Inflammatory macrophage treated with lipopolysaccharide for 1 hour (primary cell): ENCODE measurements at places on chromosomes 2 and 18.

DNA sequence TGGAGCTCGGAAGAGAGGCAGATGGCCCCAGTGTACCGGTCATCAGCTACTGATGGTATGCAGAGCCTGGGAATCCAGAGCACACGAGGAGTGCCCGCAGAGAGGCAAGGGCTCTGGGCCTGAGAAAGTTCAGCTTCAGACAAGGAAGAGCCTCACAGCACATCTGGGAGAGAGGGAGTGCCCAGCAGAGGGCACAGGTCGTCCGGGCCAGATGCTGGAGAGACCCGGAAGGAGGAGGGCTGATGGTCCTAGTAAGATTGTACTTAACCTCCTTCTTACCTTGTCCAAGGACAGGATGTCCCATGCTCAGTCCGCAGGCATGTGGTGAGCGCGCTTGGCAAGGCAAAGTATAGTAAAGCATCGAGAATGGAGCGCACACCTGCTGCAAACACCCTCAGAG lies 24.4 kb upstream of the CHMP1B start:
- no peak for DNase-seq

- DNase-seq = peak; percentile 100
Observed at GRCh38 chr2:142874293-142874814, 3.1 kb upstream of the KYNU start.

DNA sequence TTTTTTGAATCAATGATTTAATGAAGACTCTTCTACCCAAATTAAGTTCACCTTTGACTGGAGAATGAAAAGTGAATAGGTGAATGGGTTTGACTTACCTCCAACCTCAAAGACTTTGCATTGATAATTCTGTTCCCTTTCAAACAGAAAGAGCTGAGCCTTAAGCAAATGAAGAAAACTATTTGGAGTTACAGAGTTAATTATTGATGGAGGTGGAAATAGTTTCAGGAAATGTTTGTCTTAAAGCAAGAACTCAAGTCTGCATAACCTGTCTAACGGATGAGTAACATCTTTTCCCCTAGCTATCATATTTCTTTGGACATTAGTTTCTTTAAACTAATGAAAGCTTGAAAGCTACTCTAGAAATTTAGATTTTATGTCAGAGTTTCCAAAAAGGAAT lies 166.5 kb downstream of the CERS6 start:
- DNase-seq = no peak

DNA sequence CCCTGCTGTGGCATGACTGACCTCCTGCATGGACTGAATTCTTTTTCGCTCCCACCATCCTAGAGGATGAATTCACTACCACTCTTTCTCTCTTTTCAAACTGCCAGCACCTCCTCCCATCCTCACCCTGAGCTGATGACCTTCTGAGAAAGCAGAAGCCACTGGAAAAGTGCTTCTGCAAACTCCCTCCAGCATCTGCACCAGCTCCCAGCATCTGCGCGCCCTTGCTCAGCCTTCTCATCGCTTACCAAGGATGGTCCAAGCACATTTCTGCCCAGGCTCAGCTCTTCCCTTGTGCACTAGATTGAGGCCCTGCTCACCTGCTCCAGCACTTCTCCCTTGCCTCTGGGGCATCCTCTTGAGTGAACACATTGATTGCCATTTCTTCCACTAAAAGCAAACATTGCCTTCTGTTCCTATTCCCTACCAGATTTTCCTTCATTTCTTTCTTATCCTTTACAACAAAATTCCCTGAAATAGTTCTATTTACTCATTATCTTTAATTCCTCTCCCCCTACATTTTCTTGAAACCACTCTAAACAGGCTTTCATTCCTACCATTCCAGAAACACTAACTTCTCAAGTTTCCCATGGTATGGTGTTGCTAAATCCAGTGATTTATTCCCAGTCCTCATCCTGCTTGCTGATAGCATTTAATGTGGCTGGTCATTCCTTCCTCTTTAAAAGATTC lies 42.7 kb upstream of the IL1RL1 start:
- DNase-seq = no peak

GRCh38 chr18:58239879-58240278 lies 195.9 kb downstream of the NEDD4L start:
- no peak for DNase-seq

DNA sequence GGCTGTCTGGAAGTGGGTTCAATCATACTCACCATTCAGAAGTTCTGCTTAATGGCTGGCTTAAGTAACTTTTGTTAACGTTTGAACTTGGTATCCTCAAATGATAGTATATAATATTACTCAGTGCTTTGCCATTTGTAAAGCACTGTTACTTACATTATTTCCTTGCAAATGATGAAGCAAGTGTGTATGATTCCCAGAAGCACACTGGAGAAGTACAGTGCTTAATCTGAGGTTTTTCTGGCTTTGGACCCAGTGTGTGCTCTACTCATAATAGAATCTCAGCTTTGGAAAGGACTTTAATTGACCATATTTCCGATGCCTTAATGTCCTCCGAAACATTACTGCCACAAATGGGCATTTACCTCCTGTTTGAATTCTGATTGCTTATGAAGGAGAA lies 63.3 kb downstream of the MAP3K20 start:
- DNase-seq = no peak

DNA sequence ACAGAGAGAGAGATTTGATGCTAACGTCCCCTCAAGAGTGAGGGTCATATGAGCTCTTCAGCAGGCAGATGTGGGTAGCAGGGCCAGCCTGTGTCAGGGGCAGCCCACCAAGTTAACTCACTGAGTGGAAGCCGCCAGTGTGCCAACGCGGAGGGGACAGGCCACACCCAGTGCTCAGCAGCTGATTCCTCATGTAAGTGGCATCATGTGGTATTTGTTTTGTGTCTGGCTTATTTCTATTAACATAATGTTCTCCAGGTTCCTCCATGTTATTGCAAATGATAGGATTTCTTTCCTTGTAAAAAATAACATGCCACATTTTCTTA lies 4.0 kb downstream of the IMP4 start:
- no peak for DNase-seq

DNA sequence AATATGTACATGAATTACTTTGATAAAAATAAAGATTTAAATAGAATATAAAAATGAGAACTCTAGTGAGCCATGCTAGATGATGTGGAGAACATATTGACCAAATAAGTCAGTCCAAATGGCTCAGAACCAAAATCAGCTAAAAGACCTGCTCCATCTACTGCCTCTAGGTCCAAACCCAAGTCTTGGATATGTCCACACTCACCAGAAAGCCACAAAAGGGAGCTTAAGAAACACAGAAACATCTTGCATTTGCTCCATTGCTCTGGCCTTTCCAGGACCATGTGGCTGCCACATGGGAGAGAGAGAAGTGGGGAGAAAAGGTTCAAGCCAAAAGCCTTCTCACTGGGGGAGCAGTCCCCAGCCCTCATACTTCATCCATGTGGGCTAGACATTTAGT lies 272.5 kb downstream of the DYSF start:
- no peak for DNase-seq

DNA sequence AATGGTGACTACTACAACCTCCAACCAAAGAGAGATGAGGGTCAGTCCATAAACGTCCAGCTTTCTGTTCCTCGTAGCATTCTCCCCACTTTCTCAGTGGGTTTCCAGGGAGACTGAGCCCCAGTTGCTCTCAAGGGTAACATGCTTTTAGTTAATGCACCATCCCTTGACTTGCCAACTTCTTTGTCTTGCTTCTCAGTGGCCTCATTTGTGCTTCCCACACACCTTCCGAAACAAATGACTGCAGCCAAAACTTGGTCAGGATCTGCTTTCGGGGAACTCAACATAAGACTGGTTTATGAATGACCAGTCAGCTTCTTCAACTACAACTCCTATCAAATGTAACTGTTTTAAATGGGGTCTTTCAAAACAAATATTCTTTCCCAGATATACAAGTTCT lies 94.1 kb downstream of the COL6A3 start:
- DNase-seq = no peak

- no peak for DNase-seq
Observed at GRCh38 chr18:59870623-59871130, 29.1 kb upstream of the PMAIP1 start.

- peak; percentile 93 for DNase-seq
Observed at GRCh38 chr2:8680822-8681760, 765 bp upstream of the ID2 start.

DNA sequence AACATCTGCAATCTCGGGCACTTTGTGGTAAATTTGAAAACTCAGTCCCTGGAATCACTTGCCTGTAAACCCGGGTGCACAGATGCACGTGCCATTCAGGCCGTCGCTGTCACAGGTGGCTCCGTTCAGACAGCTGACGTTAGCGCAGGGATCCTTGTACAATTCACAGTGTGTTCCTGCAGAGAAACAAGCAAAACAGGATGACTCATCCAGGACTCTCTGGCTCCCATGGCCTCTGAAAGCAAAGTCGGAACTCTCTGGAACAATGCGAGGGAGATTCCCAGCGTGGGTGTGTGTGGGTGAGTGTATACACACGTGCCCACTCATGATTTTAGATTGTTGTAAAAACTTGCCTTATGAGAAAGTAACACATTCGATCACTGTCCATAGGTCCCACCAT lies 136.1 kb upstream of the PID1 start:
- DNase-seq = peak; percentile 97

- DNase-seq = no peak
Observed at GRCh38 chr2:196967116-196967515, 40.6 kb upstream of the PGAP1 start.

DNA sequence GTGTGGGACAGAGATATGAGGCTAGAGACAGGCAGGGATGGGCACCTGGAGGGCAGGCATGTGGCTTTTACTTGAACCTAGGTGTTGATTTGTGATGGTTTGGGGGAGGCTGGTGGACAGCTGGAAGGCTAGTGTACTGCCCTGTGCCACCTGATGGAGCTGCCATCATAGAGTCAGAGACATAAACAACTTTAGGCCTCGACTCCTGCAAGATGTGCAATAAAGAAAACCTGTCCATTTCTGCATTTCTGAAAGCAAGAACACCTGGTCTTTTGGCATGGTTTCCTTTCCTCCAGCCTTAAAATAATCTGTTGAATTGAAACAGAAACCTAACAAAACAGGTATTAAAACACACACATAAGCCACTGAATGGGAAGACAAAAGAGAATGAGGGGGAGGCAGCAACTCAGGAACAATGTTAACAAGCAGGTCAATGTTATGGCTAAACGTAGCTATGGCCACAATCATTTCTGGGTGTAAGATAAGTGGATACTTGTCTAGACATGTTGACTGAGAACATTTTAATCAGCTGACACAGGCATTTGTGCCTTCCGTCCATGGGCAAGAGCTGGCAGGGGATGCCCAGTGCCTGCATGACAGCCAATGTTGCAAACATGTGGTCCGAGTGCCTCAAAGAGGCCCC lies 87.8 kb downstream of the KCTD1 start:
- no peak for DNase-seq

DNA sequence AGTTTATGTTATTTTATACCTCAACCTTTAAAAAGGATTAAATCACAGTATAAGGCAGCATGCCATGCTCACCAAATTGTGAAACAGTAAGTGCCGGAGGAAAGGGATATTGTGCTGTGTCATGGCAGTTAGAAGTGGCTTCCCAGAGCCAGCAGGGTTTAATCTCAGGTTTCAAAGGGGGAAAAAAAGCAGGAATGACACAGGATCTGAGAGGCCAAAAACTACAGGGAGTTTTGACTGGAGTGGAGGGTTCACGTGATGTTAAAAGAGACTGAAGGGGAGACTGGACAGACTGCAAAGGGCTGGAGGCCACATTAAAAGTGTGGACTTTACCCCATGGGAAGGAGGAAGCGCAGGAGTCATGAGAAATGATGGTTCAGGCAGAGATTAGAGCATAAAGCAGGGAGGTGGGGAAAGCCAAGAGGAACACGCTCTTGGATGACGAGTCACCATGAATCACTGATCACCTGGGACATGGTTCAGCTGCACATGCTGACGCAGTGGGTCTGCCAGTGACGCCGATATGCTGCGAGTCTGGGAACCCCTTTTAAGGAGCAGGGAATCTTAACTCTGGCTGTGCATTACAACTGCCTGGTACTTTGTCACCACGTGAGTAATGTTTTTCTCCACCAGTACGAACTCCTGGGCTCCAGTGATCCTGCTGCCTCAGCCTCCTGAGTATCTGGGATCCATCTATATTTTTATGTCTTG lies 6.1 kb downstream of the CHMP1B start:
- DNase-seq = peak; percentile 78

DNA sequence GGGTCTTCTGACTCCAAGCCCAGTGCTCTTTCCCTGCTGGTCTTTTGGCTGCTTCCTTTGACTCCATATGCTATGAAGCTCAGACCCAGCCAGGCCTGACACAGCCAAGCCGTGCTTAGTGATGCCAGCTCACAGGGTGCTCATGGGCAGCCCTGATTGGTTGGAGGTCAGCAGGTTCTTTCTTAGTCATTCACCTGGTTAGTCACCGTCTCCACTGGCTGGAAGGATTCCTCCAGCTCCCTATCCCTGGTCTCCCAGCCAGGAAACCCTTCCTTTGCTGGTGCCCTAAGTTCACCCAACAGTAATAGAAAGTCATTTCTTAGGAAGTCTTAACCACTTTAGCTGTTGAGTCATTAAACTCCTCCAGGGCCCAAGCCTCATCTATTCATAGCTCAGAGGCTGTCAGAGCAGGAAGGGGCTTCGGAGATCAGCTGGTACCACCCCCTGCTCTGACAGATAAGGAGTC lies 3.9 kb downstream of the KCNK3 start:
- DNase-seq = no peak

DNA sequence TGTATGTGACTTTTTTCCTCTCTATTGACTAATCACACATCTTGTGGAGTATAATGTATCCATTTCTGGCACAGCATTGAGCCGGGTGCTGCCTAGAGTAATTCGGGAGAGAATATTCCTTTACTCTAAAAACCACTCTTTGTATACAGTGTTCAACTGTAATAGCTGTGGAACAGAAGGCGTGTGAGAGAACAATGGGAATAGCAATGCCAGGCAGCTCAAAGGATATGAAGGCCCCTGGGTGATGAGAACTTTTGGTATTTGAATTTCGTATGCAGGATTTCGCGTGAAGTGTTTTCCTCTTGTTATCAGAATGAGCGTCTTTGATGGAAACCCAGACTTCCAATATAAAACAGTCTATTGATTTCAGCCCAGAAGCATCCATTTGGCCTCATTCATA lies 84.6 kb upstream of the MAP3K20 start:
- DNase-seq = no peak

GRCh38 chr2:159853101-159853500 lies 55.1 kb upstream of the CD302 start:
- no peak for DNase-seq

DNA sequence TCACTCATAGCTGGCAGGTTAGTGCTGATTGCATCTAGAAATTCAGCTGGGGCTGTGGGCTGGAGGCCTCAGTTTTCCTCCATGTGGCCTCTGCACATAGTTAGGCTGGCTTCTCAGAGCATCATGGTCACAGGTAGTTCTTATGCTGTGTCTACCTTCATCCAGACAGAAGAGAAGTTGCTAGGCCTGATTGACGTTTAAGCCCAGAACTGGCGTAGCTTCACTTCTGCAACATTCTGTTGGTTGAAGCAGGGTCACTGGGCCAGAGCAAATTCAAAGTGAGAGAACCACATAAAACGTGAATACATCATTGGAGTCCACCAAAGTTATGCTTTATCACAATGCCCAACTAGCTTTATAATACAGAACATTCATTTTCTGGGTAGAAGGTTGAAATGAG lies 116.0 kb downstream of the SPP2 start:
- no peak for DNase-seq

GRCh38 chr2:61327173-61327572 lies 143.7 kb downstream of the USP34 start:
- no peak for DNase-seq
